ENCODE measurements at places on chromosomes 5 and 9.

GRCh38 chr5:1008451-1009358 lies at the start of gene NKD2:
Gene NKD2, plus strand, starts transcription at chr5:1008802. Its CDS starts 256 bp downstream, at chr5:1009058.
- peak; percentile 42 for DNase-seq

DNA sequence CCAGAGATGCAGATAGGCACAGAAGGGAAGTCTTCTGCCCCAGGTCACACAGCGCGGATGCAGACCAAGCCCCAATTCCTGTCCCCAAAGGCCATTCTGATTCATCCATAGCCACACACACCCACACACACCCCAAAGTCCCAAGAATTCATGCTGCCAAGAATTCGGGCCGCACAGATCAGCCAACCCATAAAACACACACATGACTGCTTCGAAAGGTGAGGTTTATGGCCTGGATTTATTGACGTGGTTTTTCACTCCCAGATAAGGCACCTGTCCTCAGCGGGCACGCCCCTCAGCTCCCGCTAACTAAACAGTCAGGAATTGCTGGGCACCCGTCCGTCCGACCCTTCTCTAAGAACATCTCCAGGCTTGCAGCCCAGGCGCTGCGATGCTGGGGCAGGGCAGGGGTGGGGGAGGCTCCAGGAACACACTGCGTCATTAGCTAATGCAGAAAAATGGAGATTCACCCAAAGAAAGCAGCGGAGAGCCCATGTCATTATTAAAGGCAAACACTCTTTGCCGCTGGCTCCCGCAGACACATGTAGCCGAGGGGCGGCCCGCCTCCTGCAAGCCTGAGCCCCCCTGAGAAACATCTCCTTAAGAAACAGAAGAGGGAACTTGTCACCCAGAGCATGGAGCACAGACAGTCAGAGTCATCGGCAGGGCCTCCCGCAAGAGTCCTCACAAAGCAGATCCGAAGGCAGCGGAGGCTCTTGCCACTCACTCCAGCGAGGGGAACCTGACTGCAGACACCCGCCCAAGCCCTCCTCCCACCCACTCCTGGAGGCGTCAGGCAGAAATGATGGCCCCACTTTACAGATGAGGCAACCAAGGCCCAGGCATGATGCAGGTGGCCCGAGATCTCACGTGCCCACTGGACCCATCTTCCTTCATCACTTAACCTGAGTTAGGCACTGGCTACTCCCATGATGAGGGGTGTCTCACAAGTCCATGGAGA lies 19.9 kb downstream of the VAV2 start:
- DNase-seq, result peak; percentile 62

DNA sequence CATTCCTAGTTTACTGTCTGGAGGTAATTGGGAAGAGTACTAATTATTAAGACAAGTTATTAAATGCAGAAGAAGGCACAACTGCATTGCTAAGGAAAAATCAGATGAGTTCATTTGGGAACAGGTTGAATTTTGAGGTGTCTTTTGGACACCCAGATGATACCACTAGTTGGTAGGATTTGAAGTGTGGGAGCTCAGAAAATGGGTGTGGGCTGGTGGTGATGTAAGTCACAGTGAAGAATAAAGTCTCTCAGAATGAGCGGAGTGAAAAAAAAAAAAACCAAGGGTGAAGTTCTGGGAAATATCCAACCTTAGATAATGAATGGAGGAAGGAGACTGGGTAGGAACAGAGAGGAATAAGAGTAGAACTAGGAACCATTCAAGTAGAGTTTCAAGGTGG lies 35.6 kb upstream of the MYORG start:
- DNase-seq, result no peak

- DNase-seq, result no peak
Observed at GRCh38 chr9:77764894-77765780, 117.0 kb upstream of the GNA14 start.

GRCh38 chr5:110726249-110727024 lies at the start of gene TMEM232:
Gene TMEM232, minus strand, starts transcription at chr5:110726671. Its CDS starts 59,319 bp downstream, at chr5:110667352.
- peak; percentile 82 for DNase-seq
